Fibroblast of skin of left quadriceps (primary cell): ENCODE measurements at places on chromosomes 1 and 21.
A peak's percentile ranks its signal among the peaks of the same experiment; 100 is the strongest.

DNA sequence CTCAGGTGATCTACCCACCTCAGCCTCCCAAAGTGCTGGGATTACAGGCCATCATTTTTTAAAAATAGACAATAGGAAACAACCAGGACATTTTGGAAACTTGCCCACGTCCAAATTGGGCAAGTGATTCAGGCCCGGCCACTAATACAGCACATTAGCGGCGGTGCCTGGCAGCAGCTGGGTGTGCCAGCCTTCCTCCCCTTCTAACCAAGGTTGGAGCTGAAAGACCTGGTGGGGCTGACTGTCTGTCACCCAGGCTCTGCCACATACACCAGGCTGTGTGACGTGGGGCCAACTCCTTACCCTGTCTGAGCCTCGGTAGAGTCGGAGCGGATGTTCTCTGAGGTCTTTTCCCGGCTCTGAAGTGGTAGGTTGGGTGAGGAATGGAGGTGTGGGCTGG is 29.6 kb upstream of the TMEM51 start:
- DNase-seq = no peak

DNA sequence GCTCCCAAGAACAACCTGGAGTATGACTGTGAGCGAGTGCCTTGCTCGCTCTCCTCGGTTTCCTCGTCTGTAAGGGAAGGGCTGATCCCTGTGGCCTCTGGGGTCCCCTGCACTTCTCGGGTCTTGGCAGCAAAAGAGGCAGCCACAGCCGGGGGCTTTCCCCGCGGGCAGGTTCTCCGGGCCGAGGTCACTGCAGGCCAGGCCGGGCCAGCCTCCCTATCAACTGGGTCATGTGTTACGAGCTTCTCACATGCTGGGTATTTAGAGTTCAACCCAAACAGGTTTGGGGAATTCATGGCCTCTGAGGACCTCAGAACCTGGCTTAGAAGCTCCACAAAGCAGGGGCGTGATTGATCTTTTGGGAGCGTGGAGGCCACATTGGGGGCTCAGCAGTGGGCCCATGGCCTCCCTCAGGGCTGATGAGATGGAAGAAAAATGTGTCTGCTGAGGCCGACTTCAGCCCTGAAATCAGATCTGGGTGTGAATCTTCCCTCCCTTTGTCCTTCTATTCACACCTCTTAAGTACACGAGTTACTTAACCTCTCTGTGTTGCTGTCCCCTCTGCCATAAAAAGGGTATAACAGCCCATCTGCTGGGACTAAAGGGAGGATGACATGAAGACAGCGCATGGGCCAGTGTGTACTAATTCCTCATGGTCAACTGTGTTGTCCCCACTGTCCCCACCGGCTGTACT is 103.7 kb downstream of the PRDM2 start:
- no peak for DNase-seq

DNA sequence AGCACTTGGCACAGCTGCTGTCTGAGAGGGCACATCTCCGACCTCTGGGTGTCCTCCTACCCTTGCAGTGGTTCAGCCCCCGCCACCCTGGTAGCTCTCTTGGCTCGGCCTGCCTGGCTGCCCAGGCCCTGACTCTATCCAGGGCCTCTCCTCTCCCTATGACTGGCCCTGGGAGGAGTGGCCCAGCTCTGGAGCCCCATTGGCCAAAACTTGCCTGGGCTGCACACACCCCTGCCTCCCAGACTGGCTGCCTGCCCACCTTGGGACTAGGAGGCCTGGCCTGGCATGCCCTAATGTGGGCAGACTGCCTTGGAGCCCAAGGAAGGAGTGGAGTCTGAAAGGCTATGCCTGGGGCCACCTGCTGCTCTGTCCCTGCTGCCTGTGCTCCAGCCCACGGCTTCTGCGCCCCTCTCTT is 33.6 kb downstream of the ACOT11 start:
- DNase-seq = no peak

GRCh38 chr1:153422450-153423068 is 6.2 kb downstream of the S100A7A start:
- DNase-seq = peak; percentile 26

DNA sequence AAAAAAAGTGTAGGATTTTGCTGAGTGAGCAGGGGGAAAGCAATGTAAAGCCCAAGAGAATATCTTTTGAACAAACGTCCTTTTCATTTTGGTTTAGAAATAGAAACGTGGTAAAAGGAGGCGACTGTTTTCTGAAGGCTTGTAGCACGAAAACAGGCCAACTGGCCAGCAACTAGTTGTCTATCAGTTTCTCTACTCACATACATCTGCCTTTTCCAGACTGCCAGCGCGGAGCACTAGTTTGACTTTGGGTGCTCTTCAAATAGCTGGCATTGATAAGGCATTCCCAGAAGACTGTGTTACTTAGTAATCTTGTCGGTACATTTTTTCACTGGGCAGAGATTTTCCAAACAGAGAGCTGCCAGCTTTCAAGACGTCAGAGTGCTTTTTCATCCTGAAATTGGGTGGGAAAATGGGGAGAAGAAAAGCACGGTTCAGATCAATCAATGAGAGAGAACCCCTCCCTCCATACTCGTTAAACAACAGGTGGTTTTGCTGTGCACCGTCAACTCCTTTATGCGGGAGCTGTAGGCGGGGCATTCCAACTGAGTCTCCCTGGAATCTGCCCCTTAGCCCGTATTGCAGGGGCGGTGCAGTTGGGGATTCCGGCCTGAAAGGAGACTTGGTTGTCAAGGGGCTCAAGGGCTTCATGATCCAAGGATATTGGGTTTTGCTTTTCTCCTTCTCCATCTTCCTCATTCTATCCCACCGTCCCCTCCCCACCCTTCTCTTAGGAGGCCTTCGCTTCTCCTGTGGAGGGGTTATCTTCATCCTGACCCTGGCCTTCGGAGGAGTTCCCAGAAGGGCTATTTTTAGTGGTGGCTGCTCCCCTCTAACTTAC is 884 bp upstream of the LRRC8C start:
- no peak for DNase-seq

DNA sequence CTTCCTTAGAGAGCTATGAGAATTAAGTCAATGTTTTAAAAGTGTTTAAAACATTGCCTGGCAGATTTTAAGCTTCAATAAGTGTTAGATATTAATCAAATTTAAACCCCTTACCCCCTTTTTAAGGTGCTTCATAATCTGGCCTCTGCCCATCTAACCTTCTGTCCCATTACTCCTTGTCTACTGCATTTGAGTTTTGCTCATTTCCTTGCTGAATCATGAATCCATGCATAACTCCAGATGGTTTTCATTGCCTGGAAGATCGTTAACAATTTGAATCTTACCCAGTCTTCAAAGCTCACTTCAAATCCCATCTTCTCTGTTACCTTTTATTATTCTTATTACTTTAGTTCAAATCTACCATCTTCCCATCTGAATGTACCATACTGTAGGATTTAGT is 4.6 kb downstream of the HJV start:
- no peak for DNase-seq

DNA sequence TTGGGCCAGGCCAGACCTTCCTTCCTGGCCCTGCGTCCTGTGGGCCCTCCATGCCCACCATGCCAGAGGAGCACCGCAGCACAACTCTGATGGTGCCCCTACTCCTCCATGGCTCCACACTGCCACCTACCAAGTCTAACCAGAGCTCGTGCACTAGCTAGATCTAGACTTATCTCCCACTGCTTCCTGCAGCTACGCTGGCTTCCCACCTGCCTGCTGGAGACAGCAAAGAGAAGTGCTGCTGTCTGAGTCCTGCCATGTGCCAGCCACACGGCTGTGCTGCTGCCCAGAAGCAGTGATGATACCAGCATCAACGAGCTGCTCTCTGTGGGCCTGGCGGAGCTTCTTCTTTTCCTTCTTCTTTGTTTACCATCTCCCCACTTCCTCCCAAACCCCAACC is 4.5 kb downstream of the GUCA2B start:
- DNase-seq = no peak
